ENCODE measurements at places on chromosomes 13 and 19. TPM values are rescaled to one million over a fixed set of nuclear protein-coding genes. Genes with fewer than 3 reads are reported as not detected.

DNA sequence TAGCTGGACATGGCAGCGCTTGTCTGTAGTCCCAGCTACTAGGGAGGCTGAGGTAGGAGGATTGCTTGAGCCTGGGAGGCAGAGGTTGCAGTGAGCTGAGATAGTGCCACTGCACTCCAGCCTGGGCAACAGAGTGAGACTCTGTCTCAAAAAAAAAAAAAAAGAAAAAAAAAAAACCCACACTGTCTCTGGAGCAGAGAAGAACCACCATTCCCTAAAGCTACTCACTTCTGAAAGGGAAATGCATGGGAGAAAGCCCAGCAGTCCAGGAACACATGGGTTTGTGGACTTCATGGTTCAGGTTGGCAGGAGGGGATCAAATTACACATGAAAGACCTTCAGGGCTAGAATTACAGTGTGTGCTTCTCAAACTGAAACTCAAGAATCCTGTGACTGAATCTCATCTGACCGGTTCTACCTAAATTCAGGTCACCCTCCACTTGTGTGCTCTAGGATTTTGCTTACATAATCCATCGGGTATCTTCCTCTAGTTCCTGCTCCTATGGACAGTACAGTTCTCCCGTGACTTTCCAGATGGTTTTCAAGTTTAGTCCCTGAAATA lies 30.2 kb upstream of the CPB2 start:
- no peak for DNase-seq

DNA sequence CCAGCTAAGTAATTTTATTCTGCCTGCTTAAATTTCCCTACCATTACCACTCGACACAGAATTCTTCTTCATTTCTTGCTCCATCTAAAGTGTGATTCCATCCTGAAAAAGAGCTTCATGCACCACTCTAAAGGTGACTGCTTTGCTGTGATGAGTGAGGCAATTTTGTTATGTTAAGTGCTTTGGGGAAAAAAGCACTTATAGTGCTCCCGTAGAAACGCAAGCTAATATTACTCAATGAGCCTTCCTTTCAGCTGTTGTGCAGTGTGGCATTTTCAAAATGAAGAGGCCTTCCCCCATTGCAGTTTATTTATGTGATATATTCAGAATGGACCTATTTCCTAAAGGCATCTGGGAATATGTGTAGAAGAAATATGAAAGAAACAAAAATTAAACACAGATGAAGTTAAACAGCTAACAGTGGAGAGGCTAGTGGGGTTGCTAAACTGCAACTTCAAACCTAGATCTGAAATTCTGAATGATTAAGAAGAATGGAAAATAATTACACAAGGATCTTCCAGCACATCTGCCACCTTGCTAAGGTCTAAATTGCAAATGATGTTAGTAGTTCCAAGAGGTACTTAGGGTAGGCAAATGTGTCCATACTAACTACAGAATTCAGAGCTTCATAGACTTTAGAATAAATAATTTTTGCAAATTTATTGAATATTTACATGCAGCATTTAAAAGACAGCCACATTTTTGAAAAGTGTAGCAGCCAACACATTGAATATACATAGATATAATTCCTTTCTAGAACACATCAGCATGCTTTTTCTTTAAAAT lies 211.7 kb downstream of the DCT start:
- no peak for DNase-seq

DNA sequence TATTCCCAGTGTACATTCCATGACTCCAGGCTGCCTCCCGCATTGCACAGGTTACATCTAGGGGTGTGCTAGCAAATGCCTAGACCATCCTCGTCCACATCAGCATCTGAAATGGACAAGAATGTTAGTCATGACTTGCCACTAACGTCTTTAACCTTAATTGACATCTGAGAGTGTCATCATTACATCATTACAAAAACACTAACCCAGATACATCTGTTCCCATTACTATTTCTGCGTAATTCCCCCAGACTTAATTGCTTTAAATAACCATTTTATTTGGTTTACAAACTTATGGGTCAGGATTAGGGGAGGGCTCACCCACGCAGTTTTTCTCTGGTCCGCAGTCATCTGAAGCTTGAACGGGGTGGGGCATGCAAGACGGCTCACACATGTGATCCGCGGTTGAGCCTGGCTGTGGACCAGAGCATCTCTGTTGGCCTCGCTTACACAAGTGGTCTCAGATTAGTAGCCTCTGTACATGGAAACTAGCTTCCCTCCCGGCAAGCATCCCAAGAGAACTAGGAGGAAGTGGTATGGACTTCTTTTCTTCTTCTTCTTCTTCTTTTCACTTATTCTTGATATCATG lies 15.9 kb downstream of the KL start:
- DNase-seq: no peak

GRCh38 chr19:8370176-8371010 lies 6.4 kb downstream of the ANGPTL4 start:
- no peak for DNase-seq

DNA sequence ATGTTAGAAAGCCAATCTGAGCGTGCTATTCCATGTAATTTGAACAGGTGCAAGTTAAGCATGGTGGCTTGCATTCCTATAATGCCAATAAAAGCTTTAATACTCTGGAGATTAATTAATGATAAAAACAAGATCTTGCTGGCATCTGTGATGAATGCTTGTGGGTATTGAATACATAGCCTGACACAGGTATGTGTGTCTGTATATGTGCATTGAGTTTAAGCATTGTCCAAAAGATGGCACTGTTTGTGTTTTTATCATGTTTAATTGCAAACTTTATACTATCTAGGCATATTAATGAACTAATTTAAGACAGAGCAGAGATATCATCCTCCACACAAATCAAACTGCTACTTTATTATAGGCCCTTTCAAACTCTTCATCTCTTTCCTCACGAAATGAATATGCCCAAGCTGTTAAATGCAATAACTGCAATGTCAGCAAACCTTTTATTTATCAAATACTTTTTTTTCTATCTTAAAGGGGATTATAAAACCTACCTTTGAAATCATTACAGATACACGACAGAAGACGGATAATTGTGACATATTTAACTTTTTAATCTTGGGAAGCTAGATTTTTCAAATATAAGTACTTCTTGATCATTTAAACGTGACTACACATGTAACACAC lies 86.5 kb downstream of the TNFSF11 start:
- no peak for DNase-seq

DNA sequence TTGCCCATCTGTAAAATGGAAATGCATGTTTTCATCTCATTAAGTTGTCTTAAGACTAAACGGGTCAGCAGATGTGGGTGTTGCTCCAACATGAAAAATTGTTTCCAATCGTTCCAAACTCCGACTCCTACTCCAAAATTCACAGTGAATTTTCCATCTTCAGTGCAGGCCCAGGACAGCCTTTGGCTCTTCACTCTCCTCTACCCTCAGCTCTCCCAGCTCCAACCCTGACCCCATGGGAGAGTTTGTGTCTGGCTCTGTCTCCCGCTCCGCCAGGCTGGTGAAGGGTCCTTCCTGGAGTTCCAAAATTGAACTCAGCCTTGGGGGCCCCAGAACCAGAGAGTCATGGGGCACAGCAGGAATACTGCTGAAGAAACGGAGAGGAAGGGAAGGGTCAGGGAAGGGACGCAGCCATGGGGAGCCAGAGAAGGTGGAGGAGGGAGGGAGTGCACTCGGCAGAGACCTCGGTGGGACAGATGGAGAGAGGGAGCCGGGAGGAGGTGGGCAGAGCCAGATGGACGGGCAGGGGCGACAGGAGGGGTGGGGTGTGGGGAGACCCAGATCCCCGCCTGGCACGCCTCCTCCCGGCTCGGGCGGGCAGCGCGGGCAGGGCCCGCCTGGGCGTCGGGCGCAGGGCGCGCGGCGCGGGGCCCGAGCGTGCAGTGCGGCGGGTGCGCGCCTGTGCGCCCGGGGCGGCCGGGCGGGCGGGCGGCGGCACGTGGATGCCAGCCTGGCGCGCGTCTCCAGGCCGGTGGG lies 45.6 kb downstream of the CELF5 start:
- no peak for DNase-seq

- DNase-seq: no peak
Observed at GRCh38 chr13:28094306-28094705, 6.1 kb downstream of the FLT3 start.

DNA sequence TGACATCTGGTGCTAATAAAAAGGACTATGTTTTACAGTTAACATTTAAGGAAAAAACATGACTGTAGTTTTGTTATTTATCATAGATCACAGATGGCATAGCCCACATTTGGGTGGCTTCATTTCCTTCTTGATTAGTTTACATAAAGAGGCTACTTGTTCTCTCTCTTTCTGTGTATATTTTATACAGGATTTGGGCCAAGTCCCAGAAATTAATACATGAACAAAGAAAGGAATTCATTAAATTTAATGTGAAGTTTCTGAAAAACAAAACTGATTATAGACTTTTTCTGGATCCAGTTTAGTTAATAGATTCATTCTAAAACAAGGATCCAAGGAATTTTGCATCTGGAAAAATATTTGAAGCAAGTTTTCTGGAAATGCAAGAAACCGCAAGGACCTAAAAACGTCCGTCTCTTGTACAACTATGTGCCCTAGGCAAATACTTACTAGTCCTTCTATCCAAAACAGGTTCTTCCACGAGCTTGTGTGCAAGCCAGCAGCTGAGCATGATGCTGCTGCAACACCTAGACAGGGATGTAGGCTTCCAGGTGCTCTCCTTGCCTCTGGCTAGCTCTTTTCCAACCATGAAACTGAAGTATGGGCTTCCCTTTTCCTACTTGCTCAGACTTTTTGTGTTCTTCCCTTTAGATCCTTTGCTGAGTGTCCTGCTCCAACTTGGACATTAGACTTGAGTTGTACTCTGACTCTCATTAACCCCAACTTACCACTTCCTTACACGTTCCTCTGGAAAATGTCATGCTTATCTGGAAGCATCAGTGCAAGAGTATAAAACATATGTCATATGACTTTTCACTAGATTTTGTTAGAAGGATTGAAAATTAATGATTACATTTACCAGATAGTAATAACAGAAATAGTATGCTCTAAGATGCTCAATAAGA lies 161.5 kb upstream of the STARD13 start:
- DNase-seq: no peak

GRCh38 chr19:2014731-2015607 lies 545 bp downstream of the BTBD2 start:
- peak; percentile 68 for DNase-seq

DNA sequence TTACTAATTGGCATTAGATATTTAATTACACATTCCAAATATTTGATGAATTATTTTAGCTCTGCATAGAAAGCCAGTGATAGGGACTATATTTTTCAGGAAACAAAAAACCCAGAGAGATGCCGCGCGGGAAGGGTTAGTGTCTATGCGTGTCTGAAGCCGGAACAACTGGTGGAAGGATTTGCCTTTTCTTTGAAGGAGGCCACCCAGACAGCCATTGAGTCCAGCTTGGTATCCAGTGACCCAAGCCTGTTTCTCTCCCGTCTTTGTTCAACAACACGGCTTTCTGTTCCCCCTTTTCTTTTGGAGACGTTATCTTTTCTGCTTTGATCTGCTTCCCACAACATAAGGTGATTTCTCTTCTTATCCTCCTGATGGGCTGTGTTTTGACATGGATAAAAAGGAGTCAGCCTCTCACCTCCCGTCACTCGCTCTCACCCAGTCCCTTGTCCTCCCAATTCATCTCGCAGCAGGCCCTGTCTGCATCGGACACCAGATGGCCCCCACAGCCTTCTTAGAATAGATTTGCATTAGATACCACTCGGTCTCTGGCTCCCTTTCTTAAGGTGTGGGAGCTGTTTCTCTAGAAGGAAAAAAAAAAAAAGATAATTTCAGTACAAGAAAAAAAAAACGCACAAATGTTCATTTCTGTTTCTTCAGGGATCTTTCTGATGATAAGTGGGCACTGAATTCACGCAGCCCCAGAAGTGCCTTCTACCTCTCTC lies 361.8 kb downstream of the ZNF536 start:
- DNase-seq: no peak

GRCh38 chr19:35088131-35088913 lies 27.3 kb upstream of the FXYD3 start:
- no peak for DNase-seq

GRCh38 chr13:52779103-52779502 lies 39.5 kb upstream of the CNMD start:
- no peak for DNase-seq

DNA sequence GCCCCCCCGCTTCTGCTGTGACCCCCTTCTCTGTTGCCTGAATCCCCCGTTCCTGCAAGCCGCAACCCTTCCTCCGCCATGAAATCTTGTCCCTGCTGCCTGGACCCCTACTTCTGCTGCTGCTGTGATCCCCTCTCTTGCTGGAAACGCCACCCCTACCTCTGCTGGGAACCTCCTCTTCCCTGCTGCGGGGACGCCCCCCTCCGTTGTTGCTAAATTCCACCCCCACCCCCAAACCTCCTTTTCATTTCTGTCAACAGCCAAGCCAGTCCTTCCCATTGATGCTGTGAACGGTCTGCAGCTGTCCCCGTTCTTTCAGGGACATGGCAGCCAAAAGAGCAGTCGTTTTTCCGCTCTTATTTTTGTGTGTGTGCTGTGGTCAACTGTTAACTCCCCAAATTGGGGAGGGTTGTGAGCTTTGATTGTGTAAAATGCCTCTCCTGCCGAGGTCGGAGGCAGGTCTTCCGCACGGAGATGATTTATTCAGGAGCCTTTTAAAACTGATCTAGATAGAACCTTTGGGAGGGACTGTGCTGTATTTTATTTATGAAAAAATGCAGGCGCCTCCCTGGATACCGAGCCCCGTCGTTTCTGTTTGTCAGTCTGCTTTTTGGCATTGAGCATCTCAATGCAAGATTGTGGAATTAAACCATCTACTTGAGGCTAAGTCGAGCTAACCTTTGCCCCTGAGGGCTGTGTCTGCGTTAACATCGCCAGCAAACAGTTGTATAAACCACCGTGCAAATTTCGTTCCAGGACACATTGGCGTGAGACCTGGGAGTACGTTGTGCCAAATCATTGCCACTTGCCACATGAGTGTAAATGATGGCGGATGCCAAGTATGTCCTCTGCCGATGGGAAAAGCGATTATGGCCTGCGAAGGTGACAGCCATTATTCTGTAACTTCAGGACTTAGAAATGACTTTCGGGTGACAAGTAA lies 27.9 kb upstream of the NDUFS7 start:
- DNase-seq: no peak

DNA sequence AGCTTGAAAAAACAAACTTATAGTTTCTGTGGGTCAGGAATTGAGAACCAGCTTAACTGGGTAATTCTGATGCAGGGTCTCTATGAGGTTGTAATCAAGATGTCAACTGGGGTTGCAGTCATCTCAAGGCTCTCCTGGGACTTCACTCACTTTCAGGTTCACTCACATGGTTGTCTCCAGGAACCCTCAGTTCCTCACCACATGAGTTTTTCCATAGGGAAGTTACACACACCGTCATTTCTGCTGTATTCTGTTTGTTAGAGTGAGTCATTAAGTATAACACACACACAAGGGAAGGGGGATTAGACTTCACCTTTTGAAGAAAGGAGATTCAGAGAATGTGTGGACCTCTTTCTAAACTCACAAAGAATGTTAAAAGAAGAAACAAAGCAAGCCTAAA lies 34.9 kb upstream of the MLNR start:
- DNase-seq: no peak

NPAS1 gene
- 1.1 TPM for total RNA-seq

HRC gene
- 1.9 TPM for total RNA-seq

ZNF256 gene
- total RNA-seq: 3.0 TPM

GJB6 gene
- not detected for total RNA-seq

ZGLP1 gene
- 3.8 TPM for total RNA-seq

PRKCG gene
- total RNA-seq: 0.35 TPM

ZFP14 gene
- 3.4 TPM for total RNA-seq

All from mucosa of descending colon (tissue), 3 donors.